ENCODE measurements at places on chromosomes 11 and 22.

DNA sequence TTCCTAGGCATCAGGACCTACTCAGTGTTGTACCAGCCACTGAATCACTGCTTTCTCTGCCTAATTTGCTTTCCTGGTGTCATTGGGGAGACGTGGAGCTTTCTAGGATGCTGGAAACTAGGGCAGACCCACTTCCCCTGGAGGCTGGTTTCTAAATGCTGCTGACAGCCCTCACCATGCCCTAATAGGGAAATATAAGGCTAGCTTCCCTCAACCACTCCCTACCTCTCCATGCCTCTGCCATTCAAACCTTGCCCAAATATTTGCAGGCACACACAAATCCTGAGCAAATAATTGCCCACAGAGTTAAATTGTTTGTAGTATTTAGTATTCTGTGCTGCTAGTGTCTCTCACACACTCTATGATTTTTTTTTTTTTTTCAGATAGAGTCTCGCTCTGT is 310.2 kb downstream of the DDX10 start:
- DNase-seq = no peak

GRCh38 chr11:34790620-34791019 is 125.6 kb downstream of the APIP start:
- DNase-seq = no peak

GRCh38 chr11:46461461-46461927 is 69.9 kb upstream of the CHRM4 start:
- no peak for DNase-seq

- DNase-seq = no peak
Measured at GRCh38 chr22:35343664-35344550, 37.0 kb upstream of the HMOX1 start.

GRCh38 chr11:35531246-35531645 is 5.8 kb upstream of the PAMR1 start:
- DNase-seq = no peak

DNA sequence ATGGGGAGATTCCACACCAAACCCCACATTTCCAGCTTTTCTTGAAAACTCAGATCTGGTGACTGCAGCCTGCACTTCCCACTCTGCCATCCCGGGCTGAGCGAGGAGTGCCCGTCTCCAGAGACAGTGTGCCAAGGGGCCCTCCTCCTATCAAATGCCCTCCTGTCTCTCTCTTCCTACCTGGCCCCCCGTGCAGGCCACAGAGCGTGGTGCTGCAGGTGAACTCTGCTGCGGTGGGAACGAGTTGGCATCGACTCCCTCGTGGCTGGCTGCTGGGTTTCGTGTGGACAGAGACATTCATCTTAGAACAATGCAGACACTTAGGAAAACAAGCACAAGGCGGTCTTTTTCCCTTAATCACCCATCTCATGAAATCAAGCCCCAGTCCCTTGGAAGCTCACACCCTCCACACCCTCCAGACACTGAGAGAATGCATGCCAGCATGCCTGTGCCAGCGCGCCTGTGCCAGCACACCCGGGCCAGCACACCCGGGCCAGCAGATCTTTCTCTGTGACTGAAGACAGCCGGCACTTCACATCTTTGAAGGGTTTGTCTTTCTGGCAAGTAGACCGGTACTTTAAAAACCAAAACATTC is 65.0 kb downstream of the PARVB start:
- peak; percentile 70 for DNase-seq

DNA sequence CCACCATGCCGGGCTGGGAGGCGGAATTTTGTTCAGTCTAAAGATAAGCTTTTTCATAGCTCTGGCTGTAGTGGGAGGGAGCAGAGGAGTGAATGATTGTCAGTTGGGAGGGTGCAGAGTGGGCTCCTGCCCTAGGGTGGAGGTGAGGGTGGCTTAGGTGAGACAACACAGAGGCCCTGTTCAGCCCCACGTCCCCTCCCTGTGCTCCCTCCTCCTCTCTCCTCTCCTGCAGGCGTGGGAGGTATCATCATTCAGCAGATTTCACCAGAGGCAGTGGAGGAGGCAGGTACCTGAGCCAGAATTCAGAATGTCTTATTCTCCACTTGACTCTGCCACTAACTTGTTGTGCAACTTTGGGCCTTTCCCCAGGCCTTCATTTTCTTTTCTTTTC is 1.7 kb upstream of the THRSP start:
- DNase-seq = no peak

DNA sequence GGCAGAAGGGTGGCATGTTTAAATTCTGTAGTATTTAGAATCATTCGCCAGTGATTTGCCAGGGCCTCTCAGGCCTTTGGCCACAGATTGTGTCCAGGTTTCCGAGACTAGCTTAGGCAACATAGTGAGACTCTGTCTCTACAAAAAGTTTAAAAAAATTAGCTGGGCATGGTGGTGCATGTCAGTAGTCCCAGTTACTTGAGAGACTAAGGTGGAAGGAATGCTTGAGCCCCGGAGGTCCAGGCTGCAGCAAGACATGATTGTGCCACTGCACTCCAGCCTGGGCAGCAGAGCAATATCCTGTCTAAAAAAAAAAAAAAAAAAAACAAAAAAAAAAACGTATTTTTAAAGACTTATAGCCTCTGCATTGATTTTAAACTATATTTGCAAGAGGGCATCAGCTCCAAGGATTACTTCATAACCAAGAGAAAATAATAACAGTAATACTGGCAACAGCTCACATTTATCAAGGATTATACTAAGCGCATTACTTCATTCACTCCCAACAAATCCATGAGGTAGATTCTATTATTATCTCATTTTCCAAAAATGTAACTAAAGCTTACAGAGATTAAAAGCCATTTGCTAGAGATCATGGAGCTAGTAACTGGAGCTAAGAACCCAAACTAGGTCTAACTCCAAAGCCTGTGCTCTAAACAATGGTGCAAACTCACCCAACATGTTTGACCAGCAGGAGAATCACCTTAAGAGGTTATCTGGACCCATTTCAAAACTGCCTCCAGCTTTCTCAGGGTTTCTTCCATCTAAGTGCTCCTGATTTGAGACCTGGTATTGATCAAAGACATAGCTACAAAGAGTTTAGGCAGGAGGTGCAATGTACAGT is 32.6 kb upstream of the SLC6A5 start:
- peak; percentile 68 for DNase-seq

DNA sequence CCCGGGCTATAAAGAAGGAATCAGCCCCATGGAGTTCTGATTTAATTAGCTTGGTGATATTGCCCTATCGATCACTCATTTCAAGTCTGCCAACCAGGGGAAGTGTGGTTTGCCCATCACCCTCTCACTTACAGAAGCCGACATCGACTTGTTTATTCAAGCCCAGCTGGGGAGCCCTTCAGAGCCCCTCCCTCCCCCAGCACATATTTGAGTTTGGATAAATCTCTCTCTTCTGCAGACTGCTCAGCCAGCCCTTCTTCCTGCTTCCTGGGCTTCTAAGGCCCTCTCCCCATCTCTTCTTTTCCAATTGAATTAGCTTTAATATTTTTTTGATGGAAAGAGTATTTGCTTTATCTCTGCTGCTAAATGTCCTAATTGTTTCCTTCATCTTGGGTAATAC is 299.0 kb downstream of the MIAT start:
- DNase-seq = no peak

GRCh38 chr11:9820260-9820659 is 156.4 kb downstream of the SWAP70 start:
- no peak for DNase-seq

GRCh38 chr22:41603873-41604332 is 14.3 kb upstream of the PMM1 start:
- DNase-seq = no peak

DNA sequence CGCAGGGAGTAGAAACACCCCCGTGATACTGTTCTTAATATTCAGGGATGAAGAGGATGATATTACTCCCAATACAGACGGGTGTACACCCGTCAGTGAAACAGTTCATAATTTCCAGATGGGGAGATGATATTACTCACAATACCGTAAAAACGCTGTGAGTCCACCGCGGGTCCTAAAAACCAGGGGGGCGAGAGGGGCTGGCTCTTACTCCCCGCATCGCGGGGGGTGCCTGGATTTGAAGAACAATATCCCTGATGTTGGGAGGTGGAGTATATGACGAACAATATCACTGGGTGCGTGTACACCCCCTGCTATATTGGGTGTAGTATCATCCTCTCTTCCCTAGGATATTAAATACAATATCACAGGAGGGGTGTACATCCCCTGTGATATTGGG is 20.5 kb upstream of the APOL5 start:
- no peak for DNase-seq

GRCh38 chr11:98003606-98004371 is 1017.0 kb upstream of the CNTN5 start:
- DNase-seq = no peak

DNA sequence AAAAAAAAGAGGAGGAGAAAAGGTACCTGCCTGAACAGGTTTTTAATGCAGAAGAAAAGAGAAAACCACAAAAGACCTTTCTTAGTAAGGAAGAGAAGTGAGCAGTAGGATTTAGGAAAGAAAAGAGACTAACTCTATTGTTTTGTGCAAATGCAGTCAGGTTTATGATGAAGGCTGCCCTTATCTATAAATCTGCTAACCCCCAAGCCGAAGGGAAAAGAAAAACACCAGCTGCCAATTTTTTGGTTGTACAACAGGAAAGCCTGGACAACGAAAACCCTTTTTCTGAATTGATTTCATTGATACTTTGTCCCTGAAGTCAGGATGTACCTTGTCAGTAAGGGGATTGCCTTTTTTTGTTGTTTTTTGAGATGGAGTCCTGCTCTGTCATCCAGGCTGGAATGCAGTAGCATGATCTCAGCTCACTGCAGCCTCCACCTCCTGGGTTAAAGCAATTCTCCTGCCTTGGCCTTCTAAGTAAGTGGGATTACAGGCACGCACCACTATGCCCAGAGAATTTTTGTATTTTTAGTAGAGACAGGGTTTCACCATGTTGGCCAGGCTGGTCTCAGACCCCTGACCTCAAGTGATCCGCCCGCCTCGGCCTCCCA is 21.2 kb downstream of the POLD4 start:
- no peak for DNase-seq

GRCh38 chr11:116615211-116615865 is 157.4 kb downstream of the BUD13 start:
- DNase-seq = no peak

- no peak for DNase-seq
Measured at GRCh38 chr11:95108671-95109551, 19.3 kb downstream of the ENDOD1 start.

DNA sequence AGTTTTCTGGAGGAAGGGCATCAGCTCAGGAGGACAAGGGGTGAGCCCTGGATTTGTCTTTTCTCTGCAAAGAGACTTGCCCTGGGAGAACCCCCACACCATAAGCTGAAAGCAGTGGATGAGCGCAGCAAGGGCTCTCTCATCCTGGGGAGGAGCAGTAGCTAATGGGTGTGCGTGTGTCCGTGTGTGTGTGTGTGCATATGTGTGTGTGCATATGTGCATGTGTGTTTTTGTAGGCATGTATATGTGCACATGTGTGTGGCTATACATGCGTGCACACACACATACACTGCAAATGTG is 45.3 kb downstream of the SMIM38 start:
- DNase-seq = no peak

DNA sequence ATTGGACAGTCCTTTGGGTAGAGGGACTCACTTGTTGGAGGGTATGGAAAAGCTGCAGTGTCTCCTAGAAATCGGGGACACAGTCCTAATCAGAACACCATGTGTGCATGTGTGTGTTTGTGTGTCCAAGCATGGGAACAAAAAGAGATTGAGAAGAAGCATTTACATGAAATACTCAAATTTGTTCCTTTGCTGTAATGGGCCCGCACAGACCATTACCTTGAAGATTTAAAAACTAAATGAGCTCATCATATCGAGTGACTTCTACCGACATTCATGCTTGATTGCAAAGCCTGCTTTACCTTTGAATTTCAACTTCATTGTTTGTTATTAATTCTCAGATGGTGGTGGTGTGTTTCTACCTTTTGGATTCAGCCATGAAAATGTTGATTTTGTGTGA is 106.9 kb downstream of the ZBTB16 start:
- no peak for DNase-seq

- no peak for DNase-seq
Measured at GRCh38 chr11:60889869-60890311, 16.5 kb downstream of the PRPF19 start.

DNA sequence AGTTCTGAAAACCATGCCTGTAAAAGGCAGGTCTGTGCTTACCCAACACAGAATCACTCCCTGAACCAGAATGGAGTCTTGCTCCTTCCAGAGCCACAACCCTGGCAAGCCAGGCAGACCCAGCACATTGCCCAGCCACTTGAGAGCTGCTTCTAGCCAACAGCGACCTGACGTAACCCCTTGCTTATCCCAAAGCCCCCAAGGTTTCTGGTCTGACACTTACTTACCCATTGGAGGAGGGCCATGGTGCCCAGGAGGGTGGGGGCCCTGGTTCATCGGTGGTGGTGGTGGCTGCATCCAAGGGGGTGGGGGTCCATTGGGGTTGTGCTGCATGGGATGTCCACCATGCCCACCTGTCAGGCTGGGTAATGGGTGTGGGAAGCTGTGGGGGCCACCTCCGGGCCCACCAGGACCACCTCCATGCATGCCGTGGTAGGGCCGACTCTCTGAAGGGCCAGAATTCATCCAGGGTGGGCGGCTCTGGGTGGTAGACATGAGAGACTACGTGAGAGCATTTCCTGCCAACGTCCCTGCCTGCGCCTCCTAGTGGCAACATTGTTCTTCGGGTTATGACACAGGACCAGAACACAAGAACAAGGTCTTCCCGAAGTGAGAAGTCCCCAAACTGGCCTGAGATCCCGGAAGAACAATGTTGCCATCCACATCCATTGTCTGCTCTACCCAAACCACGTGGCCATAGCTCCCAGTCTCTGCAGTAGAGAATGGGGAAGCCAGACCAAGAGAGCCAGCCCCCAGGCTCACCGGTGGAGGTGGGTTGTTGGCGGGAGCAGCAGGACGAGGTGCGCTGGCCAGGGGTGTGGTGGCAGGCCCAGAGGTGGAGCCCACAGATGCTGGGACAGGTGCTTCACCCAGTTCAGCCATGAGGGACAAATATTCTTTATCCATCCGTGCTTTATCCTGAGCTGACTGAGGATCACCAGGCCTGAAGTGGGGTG is 7.8 kb upstream of the PYGM start:
- no peak for DNase-seq

- no peak for DNase-seq
Measured at GRCh38 chr22:50308986-50309600, 1.6 kb upstream of the PLXNB2 start.

- no peak for DNase-seq
Measured at GRCh38 chr11:114281388-114281956, 14.7 kb upstream of the NNMT start.

- DNase-seq = no peak
Measured at GRCh38 chr11:45651156-45651555, 14.3 kb downstream of the CHST1 start.
